Fibroblast of pulmonary artery (primary cell): ENCODE measurements at places on chromosomes 7 and 10.
A peak's percentile ranks its signal among the peaks of the same experiment; 100 is the strongest.

GRCh38 chr7:151399305-151399601 is 10.6 kb downstream of the WDR86 start:
- no peak for DNase-seq

GRCh38 chr10:131739206-131739605 is 161.6 kb upstream of the PPP2R2D start:
- DNase-seq = no peak

- DNase-seq = no peak
These were observed 11.1 kb upstream of the TARP start for GRCh38 chr7:38284553-38284952.

DNA sequence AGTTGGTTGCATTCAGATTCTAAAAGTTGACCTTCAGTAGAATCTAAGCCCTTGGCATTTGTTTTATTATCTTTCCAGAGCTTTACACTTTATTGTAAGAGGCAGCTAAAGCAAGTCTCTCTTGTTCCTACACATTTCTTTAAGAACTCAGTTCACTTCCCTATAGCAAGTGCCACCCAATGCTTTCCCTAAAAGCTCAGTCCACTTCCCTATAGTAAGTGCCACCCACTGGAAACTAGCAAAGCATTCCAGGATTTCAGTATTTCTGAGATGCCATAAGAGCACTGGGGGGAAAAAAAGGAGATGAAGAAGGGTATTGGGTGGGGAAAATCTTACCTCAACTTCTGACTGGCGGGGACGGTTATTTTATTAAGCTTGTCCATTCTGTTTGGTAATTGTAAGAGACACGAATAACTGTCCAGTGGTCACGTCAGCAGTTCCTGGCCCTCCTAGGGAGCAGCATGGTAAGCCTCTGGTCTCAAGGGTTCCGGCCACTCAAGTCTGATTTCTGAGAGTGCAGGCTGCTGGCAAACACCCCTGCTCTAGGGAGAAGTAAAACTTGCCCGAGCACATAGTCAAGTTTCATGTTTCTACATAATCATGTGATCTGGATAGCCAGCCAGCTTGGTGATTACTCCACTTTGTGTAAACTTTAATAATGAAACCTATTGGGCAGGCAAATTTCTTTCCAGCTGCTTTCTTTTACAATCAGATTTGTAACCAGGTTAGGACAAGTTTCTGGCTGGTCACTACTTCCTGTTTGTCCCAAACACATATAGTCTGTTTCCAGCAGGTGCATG is at the start of gene BLNK:
Gene BLNK, minus strand, starts transcription at position 554 of the 800 bp plus-strand sequence. Its CDS starts 171 bp downstream, at position 383.
- peak; percentile 2 for DNase-seq

GRCh38 chr10:111531690-111532089 is 454.9 kb downstream of the ADRA2A start:
- no peak for DNase-seq

GRCh38 chr7:112446431-112446830 is 3.8 kb upstream of the IFRD1 start:
- no peak for DNase-seq

DNA sequence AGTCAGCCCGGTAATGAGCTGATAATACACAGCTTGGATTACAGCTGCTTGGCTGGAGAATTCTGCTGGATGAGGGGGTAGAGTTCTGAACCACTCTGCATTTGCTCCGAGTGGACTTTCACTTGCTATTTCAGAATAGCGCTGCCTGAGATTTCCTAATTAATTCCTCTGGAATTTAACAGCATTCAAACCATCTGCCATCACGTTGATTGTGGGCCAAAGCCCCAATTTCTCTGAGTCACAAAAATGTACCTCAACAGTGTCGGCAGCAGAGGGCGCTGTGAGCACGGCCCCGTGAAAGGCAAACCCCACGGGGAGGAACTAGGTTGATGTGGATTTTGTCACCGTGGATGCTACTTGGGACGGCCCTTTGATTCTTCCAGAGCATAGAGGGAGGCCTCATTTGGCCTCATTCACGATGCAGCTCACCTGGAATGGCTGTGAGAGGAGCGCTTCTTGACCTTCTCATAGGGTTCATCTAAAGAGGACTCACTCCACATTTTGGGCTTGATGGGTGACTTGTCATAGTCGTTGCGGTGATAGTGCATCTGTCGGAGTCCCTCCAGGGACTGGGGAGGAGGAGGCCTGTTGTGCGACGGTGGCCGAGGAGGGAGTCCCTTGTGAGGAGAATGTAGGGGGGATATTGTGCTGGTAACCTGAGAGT is 73.3 kb downstream of the PRPF18 start:
- DNase-seq = peak; percentile 71

DNA sequence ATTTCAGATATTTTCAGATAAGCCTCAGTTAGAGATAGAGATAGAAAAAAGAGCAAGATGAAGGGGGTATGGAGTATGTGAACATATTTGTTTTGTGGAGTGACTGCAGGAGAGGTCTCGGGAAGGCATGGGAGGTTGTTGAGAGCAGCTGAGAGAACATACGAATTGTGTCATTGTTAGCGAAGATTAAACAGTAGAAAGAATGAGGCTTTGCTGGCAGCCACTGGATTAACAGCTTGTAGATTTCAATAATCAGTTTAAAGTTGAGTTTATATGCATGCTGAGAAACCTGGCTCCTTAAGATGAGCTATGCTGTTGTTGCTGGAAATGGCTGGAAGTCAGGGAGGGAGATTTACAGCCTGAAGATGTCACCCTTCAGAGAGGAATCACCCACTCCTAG is 100.9 kb upstream of the SORCS3 start:
- no peak for DNase-seq

DNA sequence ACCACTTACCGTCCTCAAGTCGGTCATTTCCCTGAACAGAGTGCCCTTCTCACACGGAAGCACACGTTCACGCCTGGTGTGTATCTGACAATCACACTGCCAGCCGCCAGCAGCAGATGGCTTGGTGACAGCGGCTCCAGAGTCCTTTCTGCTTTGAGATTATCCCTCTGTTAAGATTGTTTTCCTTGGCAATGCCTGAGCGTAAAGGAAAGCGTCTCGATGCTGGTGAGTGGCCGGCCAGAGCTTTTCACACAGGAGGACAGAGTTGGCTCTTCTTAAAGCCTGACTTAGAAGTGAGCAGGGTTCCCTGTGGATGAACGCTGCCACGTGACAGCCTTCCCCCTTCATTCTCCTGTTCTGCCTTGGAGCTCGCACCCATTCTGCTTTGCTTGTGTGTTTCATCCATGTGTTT is 22.1 kb upstream of the PRKAR1B start:
- peak; percentile 49 for DNase-seq

GRCh38 chr10:100866010-100866409 is 46.8 kb upstream of the SLF2 start:
- no peak for DNase-seq
